Activated CD4-positive, alpha-beta T cell treated with anti-CD3 and anti-CD28 coated beads for 4 hours (primary cell): ENCODE measurements at places on chromosomes 12 and 14.

- DNase-seq: no peak
Observed at GRCh38 chr12:127077262-127078045, 1189.5 kb upstream of the TMEM132C start.

DNA sequence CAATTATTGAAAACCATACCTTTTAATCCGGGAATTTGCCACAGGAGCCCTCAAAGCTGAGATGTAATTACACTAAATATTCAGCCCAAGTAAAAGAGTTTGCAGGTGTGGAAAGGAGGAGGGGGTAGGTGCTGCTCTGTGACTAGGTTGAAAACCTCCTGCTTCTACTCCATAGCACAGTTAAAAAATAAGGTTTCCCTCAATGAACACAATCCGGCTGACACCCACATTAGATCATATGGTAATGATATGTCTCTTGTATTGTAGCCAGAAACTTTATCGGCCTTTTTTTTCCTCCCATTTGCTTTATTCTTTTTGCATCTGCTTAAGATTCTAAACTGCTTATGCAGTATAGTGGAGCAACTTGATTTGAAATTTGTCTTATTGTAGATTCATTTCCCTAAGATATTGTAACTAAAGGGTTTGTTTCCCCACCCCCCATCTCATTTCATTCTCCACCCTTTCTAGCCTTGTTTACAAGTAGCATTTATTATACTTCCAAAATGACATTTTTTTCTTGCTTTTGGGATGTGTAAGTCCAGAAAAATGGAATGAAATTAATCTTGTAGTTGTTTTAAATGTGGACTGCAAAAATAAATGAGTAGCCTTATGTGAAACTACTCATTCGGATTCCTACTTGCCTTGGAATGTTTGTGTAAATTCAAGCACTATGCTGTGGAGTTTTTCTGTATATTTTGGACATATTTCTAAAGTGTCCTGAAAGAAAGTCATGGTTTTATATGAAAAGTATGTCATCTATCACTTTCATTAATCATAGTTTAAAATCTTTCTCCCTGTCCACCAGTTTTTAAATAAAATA lies at the start of gene DCN:
TSS of gene DCN (minus strand) at position 182 of the 820 bp plus-strand sequence. CDS start 4,265 bp downstream, outside the sequence.
- no peak for DNase-seq

- DNase-seq: no peak
Observed at GRCh38 chr12:91225316-91225715, 42.7 kb upstream of the DCN start.

DNA sequence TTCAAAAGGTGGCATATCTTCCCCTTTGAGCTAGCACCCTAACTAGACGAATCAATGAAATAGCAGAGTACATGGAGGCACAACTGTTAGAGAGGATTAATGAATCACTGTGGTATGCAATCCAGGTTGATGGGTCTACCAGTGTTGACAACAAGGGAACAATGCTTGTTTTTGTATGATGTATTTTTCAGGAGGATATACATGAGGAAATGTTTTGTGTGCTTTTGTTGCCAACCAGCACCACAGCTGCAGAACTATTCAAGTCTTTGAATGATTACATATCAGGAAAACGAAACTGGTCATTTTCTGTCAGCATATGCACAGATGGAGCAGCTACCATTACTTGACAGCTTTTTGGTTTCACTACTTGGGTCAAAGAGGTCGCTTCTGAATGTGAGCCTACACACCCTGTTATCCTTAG lies 142.6 kb downstream of the GPHN start:
- DNase-seq: no peak

GRCh38 chr14:105076296-105076804 lies 11.1 kb upstream of the GPR132 start:
- no peak for DNase-seq

GRCh38 chr14:75519826-75520728 lies 2.2 kb upstream of the BATF start:
- no peak for DNase-seq

- DNase-seq: no peak
Observed at GRCh38 chr14:100667656-100668055, 59.0 kb upstream of the DLK1 start.

GRCh38 chr14:65238456-65238855 lies 136.1 kb upstream of the MAX start:
- no peak for DNase-seq

GRCh38 chr12:25110260-25110659 lies 84.7 kb downstream of the DNAI7 start:
- DNase-seq: no peak

GRCh38 chr12:67780580-67781084 lies 132.1 kb downstream of the DYRK2 start:
- DNase-seq: no peak

DNA sequence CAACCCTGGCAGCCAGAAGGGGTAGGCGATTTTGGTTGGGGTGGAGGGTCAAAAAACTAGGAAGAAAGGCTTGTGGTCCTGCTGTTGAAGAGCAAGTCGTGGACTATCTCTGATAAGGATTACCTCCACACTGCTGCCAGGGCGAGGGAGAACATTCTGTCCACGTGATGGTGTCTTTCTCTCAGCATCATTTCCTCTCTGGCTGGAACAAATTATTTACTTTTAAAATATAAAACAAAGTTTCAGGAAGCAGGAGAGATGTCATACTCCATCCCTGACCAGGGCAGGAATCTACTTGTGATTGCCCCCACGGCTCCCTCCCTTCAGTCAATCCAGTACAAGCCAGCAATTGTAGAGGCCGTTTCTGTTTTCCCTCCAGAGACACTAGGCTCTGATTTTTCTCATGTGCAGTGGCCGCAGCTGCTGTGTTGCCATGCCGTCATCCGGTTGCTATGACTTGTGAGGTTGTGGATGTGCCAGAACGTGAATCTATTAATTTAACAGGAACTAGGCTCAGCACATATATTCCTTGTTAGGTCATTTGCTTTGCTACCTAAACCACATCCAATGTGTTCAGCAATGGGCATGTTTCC lies 61.5 kb upstream of the PTGR2 start:
- no peak for DNase-seq

DNA sequence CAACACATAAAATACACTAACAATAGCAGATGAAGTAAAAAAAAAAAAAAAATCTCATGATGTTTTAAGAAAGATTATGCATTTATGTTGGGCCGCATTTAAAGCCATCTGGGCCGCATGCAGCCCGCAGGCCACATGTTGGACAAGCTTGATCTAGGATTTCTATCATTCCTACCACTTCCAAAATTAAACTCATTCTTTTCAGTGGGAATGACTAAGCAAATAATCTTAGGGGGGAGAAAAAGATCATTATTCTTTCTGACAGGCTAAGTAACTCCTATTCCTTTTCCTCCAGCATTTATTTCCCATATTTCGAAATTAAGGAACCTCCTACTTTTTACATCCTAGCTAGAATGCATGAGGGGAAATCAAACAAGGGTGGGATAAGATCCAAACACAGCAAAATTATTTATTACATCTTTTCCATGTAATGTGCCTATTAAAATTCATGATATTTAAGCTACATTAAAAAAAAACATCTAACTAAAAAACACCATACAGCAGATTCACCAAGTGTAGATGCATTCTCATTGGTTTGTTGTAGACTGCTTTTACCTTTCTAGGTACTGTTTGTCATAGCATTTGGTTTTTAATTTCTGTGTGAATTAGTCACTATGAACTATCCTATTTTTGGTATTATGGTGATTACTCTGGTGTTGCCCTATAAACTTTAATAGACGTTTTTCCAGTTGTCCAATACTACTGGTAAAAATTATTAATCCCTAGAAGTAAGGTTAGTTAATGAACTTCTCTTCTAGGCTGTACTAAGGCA lies 76.1 kb downstream of the RASSF8 start:
- no peak for DNase-seq

DNA sequence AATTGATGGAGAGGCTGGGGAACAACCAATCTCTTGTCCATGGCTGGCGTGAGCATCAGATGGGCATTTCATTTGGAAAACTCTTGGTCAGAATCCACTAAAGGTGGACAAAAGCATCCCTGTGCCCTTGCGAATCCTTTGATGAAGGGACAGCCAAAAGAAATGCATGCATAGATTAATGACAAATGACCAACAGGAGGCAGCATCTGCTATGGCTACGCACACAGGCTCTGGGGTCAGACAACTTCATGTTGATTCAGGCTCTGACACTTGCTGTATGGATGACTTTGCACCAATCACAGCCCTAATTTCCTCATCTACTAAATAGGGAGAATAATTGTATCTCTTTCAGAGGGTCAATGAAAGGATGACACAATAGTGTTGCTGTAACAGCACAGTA lies 117.5 kb downstream of the ASCL4 start:
- DNase-seq: no peak

- DNase-seq: no peak
Observed at GRCh38 chr12:63964301-63964700, 119.8 kb downstream of the SRGAP1 start.

DNA sequence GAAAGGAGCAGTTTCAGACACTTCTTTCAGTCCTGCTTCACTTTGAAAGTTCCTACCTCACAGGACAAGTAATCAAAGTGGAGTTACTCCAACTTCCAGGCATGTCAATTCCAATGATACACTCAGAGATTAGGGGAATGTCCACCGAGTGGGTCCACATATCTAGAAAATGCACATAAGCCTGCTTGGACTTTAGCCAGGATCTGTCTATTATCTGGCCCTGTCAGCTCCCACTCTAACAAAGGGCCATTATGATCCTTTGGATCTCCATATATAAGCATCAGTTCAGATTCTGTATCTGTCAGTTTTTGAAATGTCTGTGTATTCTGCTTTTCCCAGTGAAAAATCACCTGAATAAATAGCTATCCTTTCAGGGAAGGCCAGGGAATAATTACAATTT lies 112.9 kb upstream of the ATXN7L3B start:
- DNase-seq: no peak

DNA sequence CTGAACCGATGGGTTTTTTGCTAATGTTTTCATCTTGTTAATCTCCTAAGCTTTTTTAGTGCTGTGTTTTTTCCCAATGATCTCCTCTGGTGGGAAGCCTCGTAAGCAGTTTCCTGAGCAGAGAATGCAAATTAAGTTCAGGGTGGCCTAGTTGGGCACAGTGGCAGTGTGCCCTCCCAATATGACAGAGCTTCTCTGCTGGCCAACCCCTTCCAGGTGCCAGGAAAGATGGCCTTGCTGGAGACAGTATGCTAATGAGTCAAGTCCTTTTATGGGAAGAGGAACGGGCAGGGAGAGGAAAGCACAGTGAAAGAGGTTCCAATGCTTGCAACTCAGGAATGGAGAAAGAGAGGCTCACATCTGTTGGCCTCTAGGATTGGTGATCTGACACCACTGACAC lies 115.8 kb downstream of the GCH1 start:
- DNase-seq: no peak

GRCh38 chr12:56998981-56999380 lies 7.4 kb downstream of the ZBTB39 start:
- DNase-seq: no peak

DNA sequence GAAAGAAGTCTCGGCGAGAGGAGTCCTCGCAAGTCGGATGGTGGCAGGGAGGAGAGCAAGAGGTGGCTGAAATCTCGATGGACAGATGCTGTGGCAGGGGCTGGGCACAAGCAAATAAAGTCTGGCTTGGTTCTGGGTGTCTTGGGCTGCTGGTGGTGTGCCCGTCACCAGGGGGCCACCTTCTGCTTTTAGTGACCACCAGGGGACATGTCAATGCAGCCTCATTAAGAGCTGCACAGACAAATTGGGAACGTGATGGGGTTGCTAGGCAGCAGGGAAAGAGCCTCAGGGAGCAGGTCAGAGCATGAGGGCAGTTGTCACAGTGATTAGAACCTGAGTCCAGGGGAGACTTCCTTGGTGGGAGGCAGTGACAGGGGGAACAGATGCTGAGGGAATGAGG lies 44.0 kb downstream of the LRRC74A start:
- DNase-seq: no peak

DNA sequence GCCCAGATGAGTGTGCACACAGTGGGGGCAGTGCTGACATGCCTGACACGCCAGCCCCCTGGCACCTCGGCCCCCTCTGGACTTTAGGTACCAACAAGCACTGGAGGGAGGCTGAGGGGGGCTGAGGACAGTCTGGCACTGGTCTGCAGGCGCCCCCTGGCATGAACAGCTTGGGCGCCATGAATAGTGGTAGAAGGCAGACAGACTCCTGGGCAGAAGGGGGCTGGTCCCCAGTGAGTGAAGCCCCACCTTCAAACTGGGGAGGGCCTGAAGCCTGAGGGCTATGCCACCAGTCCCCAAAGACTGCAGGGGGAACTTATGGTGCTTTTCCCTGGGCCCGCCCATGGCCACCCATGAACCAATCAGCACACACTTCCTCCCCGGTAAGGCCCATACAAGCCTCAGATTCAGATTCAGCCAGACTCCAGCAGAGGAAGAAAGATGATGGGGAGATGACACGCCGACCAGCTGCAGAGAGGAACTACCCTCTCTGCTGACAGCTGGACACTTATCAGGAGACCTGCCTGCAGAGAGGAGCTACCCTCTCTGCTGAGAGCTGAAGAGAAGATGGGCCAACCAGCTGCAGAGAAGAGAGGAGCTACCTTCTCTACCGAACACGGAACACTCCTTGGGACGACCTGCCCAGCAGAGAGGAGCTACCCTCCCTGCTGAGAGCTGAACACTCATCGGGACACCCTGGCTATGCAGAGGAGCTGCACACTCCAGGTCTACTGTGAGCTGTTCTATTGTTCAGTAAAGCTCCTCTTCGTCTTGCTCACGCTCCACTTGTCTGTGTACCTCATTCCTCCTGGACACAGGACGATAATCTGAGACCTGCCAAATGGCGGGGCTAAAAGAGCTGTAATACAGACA lies 324.5 kb downstream of the PCNX1 start:
- no peak for DNase-seq

DNA sequence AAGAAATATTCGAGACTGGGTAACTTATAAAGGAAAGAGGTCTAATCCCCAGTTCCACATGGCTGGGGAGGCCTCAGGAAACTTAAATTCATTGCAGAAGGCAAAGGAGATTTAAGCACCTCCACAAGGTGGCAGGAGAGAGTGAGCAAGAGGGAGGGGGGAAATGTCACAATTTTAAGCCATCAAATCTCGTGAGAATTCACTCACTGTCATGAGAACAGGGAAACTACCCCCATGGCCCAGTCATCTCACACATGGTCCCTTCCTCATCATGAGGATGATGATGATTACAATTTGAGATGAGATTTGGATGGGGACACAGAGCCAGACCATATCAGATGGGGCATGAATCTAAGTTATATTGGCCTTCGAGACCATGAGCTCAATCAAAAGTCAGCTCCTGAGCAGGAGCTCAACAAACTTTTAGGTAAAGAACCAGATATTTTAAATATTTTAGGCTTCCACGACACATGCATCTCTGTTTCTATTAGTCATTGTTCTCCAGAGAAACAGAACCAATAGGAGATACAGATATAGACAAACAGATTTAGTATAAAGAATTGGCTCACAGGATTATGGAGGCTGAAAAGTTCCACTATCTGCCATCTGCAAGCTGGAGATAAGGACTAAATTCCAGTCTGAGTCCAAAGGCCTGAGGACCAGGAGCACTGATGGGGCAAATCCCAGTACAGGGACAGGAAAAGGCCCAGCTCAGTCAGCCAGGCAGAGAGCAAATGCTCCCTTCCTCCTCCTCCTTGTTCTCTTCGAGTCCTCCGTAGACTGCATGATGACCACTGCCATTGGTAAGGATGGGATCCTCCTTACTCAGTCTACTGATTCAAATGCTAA lies 24.9 kb downstream of the DGLUCY start:
- DNase-seq: peak; percentile 57

GRCh38 chr12:62679608-62680007 lies 213.0 kb downstream of the MON2 start:
- no peak for DNase-seq

GRCh38 chr14:35331605-35332516 lies 39.7 kb downstream of the PSMA6 start:
- DNase-seq: no peak
